ENCODE measurements at places on chromosomes 2 and 18.

GRCh38 chr18:2826581-2826980 lies 20.2 kb upstream of the EMILIN2 start:
- DNase-seq, result no peak

GRCh38 chr18:7205346-7205745 lies 25.5 kb upstream of the LRRC30 start:
- no peak for DNase-seq

DNA sequence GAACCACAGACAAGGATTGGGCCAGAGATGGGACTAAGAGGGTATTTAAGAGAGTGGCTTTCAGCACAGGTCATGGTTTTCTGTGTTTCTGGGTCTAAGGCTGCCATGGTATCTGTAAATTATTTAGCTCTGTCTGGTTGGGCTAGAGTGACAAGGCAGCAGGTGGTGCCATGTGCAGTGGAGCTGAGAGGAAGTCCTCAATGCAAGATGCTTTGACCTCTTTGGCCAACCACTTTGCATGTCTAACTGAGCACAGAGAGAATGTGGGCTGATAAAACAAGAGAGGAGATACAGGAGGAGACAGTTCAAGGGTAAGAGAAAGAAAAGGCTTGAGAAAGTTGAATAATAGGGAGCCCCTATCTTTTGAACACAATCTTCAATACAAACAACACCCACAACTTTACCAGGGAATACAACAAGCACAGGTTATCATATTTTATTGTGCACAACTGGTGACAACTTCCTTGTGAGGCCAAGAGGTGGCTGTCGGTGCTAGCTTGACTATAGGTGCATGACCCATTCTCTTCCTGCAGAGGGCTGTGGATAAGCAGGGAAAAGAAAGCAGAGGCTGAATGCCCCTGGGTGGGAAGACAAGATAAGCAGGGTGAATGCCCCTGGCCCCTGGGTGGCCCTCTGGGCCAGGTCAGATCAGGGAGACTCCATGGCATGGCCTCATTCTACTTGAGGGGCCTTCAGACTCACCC lies 12.3 kb downstream of the FLACC1 start:
- DNase-seq, result no peak

DNA sequence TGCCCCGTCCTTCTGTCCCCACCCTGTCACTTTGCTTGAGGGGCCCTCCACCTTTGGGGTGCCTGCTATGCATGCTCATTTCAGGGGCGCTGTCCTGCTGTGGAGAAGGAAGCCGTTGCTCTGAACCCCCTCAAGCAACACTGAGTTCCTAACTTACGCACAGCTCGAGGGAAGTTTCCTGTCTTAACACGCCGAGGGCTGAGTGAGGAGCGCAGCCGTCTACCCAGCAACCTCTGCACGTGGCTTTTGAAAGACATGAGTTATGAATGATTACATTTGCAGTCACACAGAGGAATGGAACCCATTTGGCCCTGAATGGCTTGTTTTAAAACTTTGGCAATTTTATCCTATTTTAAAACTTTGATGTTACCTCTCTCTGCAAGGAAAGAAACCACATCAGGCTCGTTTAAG lies 14.0 kb downstream of the RAMP1 start:
- DNase-seq, result no peak

GRCh38 chr2:182283512-182283911 lies 143.3 kb downstream of the PDE1A start:
- no peak for DNase-seq

DNA sequence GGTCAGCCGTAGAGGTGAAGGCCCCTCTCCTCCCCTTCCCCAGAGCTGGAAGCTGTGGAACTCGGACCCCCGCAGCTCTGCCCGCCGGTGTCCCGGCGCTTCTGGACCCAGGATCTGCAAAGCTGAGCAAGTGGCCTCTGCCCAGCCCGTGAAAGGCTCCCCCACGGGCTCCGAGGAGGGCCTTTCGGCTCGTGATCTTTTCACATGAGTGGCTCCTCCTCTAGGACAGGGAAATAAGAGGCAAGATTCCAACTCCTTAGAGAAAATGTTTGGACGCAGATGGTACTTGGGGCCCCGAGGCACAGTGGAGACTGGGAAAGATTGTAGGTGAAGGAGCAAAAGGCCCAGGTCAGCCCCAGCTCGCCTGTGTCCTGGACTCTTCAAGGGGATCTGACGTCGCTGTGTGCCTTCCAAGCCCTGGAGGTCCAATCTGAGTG lies 48.2 kb upstream of the SP3 start:
- DNase-seq, result no peak

DNA sequence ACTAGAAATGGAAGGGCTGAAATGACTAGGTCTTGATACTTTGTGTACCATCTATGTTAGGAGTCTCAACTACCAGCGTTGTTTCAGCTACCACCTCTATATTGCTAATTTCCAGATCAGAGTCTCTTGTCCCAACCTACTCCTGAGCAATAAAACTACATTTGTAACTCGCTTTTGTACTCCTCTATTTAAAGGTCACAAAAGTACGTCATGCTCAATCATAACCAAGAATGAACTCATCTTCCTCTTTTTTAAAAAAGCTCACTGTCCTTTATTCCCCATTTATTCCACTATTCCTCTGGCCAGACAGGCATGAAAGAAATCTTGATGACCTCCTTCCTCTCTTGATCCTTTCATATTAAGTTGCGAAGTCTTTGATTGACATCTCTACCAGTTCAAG lies 11.2 kb upstream of the MATN3 start:
- DNase-seq, result no peak

DNA sequence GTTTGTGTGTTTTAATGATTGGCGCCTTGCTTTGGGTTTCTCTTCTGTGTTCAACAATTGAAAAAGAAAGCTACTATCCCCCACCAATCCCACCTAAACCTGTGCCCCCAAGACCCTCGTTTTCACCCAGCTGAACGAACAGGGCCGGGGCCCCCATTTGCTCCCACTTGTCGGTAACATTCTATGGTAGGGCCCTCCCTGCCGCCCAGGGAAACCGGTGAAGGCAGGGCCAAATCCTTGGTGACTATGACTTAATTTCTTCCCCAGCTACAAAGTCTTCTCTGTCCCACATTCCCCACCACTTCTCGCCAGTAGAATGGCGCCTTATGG lies 598 bp upstream of the SNRNP200 start:
- DNase-seq, result peak; percentile 30

- no peak for DNase-seq
Observed at GRCh38 chr2:59232394-59233165, 991.5 kb upstream of the FANCL start.
